Naive B cell (primary cell): ENCODE measurements at places on chromosomes 12 and 14. TPM values are rescaled to one million over a fixed set of nuclear protein-coding genes. Genes with fewer than 3 reads are reported as not detected.

Gene MYF5
- polyA plus RNA-seq: not detected

Gene TAOK3
- polyA plus RNA-seq: 80.3 TPM

Gene C12orf54
- not detected for polyA plus RNA-seq

Gene FBXW8
- polyA plus RNA-seq: 11.2 TPM

Gene L3HYPDH
- 3.7 TPM for polyA plus RNA-seq

Gene CD27
- polyA plus RNA-seq: 6.7 TPM

Gene TAS2R46
- not detected for polyA plus RNA-seq

Gene HOXC13
- polyA plus RNA-seq: not detected

Gene RIMBP2
- polyA plus RNA-seq: 0.04 TPM

Gene SCN8A
- polyA plus RNA-seq: 0.21 TPM

DNA sequence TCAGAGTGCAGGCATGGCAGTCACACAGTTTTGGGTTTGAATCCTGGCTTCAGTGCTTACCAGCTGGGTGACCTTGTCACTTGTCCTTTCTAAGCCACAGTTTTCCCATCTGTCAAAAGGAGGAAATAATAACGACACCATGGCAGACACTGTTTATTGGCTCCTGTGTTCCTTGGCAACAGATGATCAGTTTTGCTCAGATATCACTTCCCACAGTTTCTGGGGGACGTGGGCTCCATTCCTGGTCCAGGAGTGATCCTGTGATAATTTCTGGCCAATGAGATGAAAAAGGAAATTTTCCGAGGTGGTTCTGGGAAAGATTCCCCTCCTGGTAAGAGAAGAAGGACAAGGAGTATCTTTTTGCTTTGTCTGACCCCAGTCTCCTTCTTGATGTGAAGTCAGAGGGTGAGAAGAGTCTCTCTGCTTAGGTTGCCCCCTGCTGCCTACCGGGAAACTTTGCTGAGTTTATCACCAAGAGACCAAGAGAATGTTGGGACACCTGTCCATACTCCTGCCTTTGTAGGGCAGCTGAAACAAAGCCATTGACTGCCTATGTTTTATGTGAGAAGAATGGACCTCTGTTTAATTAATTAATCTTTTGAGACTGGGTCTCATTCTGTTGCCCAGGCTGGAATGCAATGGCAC is 178.9 kb upstream of the NRXN3 start:
- no peak overlapping the region for H3K27ac ChIP-seq
- no peak overlapping the region for H3K4me3 ChIP-seq
- peaks cover 5% of the 10 kb centered on the region for H3K27me3 ChIP-seq

GRCh38 chr14:24332268-24332993 is 2.4 kb downstream of the ADCY4 start:
- H3K36me3 ChIP-seq: peaks cover 7% of the 10 kb centered on the region
- H3K4me3 ChIP-seq: peak overlapping the region; percentile 94
- peak; percentile 81 for DNase-seq
- peaks cover 32% of the 10 kb centered on the region for H3K27me3 ChIP-seq
- peaks cover 21% of the 10 kb centered on the region for H3K4me1 ChIP-seq

GRCh38 chr14:95961481-95961880 is 77.7 kb upstream of the C14orf132 start:
- peaks cover 7% of the 10 kb centered on the region for H3K4me1 ChIP-seq
- peaks cover 6% of the 10 kb centered on the region for H3K27me3 ChIP-seq
- no peak overlapping the region for H3K27ac ChIP-seq
- no peak for DNase-seq
- H3K36me3 ChIP-seq: no peaks in the 10 kb centered on the region
- no peak overlapping the region for H3K4me3 ChIP-seq

GRCh38 chr12:105212438-105212837 is 23.5 kb downstream of the APPL2 start:
- H3K4me3 ChIP-seq: no peak overlapping the region
- DNase-seq: no peak
- H3K27me3 ChIP-seq: no peaks in the 10 kb centered on the region
- peaks cover 45% of the 10 kb centered on the region for H3K36me3 ChIP-seq

GRCh38 chr14:46661728-46662127 is 10.1 kb upstream of the RPL10L start:
- H3K27ac ChIP-seq: no peak overlapping the region
- H3K4me1 ChIP-seq: no peaks in the 10 kb centered on the region
- no peak for DNase-seq
- no peak overlapping the region for H3K4me3 ChIP-seq
- H3K27me3 ChIP-seq: no peaks in the 10 kb centered on the region
- H3K36me3 ChIP-seq: no peaks in the 10 kb centered on the region

DNA sequence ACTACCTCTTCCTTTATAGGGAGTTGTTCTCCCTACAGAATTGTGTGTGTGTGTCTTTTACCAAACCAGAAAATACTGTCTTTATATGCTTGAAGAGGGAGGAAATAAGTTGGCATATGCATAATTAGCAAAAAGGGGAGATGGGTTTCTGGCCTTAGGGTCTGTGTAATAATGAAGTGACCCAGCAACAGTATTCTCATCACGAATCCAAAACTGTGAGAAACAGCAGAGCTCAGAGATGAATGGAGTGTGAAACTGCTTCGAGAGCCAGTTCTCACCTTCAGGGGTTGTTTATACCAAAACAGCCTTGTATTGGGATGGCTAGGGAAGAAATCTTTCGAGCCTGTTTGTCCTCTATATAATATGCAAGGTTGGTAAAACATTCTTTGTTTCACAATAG is 227.5 kb downstream of the MON2 start:
- no peak for DNase-seq
- no peaks in the 10 kb centered on the region for H3K27me3 ChIP-seq
- no peaks in the 10 kb centered on the region for H3K36me3 ChIP-seq
- no peaks in the 10 kb centered on the region for H3K4me1 ChIP-seq
- H3K4me3 ChIP-seq: no peak overlapping the region

GRCh38 chr14:64610049-64610746 is 60.4 kb downstream of the PPP1R36 start:
- no peaks in the 10 kb centered on the region for H3K36me3 ChIP-seq
- H3K27me3 ChIP-seq: peaks cover 21% of the 10 kb centered on the region
- H3K4me3 ChIP-seq: no peak overlapping the region
- no peak overlapping the region for H3K27ac ChIP-seq
- no peak for DNase-seq

DNA sequence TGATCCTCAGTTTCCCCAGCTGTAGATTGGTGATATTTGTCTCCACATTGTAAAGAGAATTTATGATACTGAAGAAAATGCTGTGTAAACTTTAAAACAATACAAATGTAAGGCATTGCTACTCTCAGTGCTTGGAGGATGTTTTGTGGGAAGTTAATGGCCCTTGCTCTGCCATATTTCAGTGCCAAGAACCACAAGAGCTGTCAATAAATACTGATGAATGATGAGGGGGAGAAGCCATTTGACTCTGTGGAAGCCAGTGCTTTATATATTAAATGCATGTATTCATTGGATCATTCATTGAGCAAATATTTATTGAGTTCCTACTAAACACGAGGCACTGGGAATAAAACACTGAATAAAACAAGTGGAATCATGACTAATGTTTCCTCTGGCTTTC is 30.8 kb downstream of the CACNA1C start:
- no peak overlapping the region for H3K27ac ChIP-seq
- no peak overlapping the region for H3K4me3 ChIP-seq
- peaks cover 27% of the 10 kb centered on the region for H3K27me3 ChIP-seq
- no peaks in the 10 kb centered on the region for H3K4me1 ChIP-seq
- DNase-seq: no peak

- no peak overlapping the region for H3K4me3 ChIP-seq
- no peaks in the 10 kb centered on the region for H3K4me1 ChIP-seq
- H3K27ac ChIP-seq: no peak overlapping the region
These were observed 79.5 kb upstream of the MIS18BP1 start for GRCh38 chr14:45332360-45332988.

- H3K27ac ChIP-seq: peak overlapping the region; percentile 95
- no peak for DNase-seq
- H3K36me3 ChIP-seq: no peaks in the 10 kb centered on the region
- peaks cover 26% of the 10 kb centered on the region for H3K4me1 ChIP-seq
These were observed 369 bp downstream of the DEPDC4 start for GRCh38 chr12:100266585-100266834.

DNA sequence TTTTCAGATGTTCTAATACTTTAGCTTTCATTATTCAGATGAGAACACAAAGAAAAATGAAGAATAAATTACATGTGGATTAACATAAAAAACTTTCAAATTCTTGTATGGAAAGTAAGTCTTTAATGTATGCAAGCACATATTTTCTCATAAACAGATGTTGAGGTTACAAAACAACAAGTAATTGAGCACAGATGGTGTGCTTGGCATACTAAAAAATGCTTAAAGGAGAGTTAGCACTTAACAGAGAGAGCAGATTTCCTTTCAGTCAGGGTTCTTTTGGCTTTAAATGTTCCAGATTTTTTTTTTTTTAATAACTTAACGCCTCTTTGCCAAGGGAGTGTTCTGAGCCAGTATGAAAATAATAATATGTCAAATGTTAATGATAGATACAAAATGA is 96.0 kb downstream of the RASSF9 start:
- no peak overlapping the region for H3K27ac ChIP-seq
- no peaks in the 10 kb centered on the region for H3K36me3 ChIP-seq
- no peak for DNase-seq
- H3K4me1 ChIP-seq: no peaks in the 10 kb centered on the region
- H3K27me3 ChIP-seq: no peaks in the 10 kb centered on the region
- no peak overlapping the region for H3K4me3 ChIP-seq

GRCh38 chr12:108597559-108598471 is at the start of gene TMEM119:
Gene TMEM119 (minus strand): TSS chr12:108598084. CDS start chr12:108592383, 5,701 bp downstream.
- H3K36me3 ChIP-seq: no peaks in the 10 kb centered on the region
- no peak for DNase-seq
- no peaks in the 10 kb centered on the region for H3K4me1 ChIP-seq
- peak within 1 kb of the TSS; percentile 85 for H3K27ac ChIP-seq
- H3K4me3 ChIP-seq: no peak within 1 kb of the TSS

- peaks cover 47% of the 10 kb centered on the region for H3K27me3 ChIP-seq
- H3K4me3 ChIP-seq: no peak overlapping the region
- DNase-seq: no peak
- peaks cover 39% of the 10 kb centered on the region for H3K4me1 ChIP-seq
These were observed 2.5 kb downstream of the PLEKHG3 start for GRCh38 chr14:64706593-64707193.

GRCh38 chr14:77099425-77100167 is 1.5 kb downstream of the CIPC start:
- peaks cover 62% of the 10 kb centered on the region for H3K4me1 ChIP-seq
- no peaks in the 10 kb centered on the region for H3K36me3 ChIP-seq
- H3K27me3 ChIP-seq: no peaks in the 10 kb centered on the region
- peak overlapping the region; percentile 97 for H3K4me3 ChIP-seq

DNA sequence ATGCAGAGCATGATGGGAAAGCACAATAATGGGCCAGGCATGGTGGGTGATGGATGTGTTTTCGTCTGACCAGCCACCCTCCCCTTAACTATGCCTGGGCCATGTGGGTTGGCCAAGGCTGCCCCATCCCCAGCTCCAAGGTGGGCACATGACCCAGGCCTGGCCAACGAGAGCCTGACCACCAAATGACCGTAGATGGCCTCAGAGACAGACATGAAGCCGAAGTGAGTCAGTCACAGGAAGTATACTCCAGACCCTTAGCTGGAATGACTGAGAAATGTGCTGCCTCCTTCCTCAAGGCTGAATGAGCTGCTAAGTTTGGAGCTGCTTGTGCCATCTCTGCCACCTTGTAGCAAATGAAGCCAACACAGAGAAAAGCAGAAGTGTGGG is 233.6 kb downstream of the BCL11B start:
- DNase-seq: no peak
- no peaks in the 10 kb centered on the region for H3K4me1 ChIP-seq
- H3K27ac ChIP-seq: no peak overlapping the region
- no peaks in the 10 kb centered on the region for H3K36me3 ChIP-seq
- H3K4me3 ChIP-seq: no peak overlapping the region
- H3K27me3 ChIP-seq: no peaks in the 10 kb centered on the region

- peaks cover 2% of the 10 kb centered on the region for H3K36me3 ChIP-seq
- H3K27ac ChIP-seq: no peak overlapping the region
- H3K27me3 ChIP-seq: no peaks in the 10 kb centered on the region
- no peak overlapping the region for H3K4me3 ChIP-seq
These were observed 161.3 kb downstream of the CPNE8 start for GRCh38 chr12:38744041-38744440.
